NCI-H526 (cell line): ENCODE measurements at places on chromosomes 5 and 9.

DNA sequence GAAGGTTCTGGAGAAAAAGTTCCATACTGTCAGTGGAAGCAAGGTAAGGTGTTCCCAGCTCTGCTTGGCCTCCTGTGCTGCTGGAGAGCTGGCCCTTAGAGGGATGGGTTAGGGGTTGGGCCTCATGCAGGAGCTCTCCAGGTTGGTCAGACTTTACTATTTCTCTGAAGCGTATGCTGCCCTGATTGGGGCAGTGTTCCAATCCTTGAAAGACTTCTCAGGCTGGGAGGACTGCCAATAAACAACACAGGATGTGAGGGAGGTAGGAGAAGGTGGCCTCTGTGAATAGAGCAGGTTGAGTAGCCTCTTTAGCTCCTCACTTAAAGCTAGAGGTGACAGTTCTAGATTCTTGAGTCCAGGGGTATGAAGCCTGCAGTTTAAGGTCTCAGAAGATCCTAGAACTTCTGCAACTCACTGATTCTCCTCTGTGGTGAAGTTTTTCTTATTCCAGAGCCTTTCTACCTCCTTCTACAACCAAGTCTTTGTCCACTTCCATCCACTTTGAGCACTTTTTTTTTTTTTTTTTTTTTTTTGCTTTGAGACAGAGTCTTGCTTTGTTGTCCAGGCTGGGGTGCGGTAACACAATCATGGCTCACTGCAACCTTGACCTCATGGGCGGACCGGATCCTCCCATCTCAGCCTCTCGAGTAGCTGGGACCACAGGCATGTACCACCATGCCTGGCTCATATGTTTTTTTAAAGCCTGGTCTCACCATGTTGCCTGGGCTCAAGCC is 3.0 kb downstream of the HNRNPAB start:
- DNase-seq = no peak

DNA sequence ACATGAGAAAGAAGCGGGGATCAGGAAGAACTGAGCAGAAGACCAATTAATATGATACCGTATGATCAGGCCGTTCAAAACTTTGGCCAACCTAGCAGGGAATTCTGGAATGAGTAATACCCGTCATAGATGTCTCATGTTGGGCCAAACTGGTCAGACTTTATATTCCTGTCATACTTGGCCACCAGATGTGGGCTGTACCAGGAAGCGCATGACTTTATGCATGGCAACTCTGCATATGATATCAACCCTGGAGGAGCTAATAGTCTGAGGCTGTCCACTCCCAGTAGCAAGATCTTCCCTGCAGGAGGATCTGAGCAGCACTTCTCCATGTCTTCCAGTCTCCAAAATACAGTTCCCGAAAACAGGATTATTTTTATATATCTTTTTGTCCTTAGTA is 68.5 kb upstream of the NAA35 start:
- no peak for DNase-seq

DNA sequence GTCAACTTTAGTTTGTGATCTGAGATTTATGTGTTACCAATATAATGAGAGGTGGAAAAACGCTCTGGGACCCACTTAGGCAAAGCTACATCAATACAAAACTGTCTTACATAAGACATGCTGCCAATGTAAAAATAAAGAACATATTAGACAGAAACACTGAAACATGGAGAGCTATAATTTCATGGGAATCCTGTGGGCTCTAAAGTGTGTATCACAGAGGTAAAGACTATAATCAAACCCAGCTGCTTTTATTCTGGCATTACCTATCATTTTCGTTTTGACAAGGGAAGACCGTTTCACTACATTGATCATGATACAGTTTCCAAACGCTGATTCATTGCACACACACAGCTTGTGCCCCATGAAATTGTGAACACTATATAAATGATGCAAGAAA is 400.5 kb upstream of the TUSC1 start:
- no peak for DNase-seq

- no peak for DNase-seq
Measured at GRCh38 chr5:54521856-54522479, 4.4 kb downstream of the SNX18 start.

DNA sequence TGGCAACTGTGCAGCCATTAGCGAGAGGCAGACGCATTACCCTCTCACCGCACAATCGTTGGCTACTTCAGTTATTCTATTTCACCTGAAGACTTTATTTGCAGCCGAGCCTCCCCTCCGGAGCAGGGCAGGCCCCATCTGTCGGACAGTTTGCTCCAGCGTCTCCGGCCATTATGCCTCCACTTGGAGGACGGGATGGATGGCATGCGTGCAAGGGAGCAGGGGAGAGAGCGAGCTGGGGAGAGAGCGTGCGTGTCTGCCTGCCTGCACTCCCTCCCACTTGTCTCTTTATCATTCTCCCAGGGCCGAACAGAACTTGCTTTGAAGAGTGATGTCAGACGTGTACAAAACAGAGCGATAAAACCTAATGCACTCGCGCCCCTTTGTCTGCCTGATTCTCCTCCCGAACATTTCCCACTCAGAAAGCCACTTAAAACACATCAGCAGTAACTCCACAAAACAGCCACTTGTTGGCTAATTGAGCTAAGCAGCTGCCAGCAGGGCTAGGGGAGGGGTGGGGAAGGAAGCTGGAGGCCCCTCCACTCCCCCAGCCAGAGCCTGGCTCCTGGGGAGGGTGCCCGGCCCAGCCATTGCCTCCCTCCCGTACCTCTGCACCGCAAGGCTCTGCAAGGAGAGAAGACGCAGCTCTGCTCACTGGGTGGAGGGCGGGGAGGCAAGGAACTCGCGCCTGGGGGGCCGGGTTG is 43.4 kb upstream of the FUBP3 start:
- no peak for DNase-seq

DNA sequence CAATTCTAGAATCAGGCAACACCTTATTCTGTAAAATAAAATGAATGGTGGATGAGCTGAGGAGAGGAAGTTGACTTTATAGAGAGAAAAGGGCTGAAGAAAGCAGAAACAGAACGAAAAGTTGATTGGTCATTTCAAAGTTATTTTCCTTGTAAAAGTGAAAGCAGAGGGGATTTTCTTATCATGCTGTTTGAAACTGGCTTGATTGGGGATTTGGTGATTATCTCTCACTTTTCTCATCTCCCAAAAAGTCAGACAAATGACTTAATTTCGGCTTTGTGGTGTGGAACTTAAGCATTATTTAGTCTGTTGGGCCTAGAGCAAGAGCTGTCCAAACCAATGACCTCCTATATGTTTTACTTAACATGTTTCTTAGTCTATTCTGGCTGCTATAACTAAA is 60.5 kb upstream of the ITGA2 start:
- DNase-seq = no peak

GRCh38 chr5:79417495-79417894 is 96.4 kb downstream of the HOMER1 start:
- DNase-seq = no peak

DNA sequence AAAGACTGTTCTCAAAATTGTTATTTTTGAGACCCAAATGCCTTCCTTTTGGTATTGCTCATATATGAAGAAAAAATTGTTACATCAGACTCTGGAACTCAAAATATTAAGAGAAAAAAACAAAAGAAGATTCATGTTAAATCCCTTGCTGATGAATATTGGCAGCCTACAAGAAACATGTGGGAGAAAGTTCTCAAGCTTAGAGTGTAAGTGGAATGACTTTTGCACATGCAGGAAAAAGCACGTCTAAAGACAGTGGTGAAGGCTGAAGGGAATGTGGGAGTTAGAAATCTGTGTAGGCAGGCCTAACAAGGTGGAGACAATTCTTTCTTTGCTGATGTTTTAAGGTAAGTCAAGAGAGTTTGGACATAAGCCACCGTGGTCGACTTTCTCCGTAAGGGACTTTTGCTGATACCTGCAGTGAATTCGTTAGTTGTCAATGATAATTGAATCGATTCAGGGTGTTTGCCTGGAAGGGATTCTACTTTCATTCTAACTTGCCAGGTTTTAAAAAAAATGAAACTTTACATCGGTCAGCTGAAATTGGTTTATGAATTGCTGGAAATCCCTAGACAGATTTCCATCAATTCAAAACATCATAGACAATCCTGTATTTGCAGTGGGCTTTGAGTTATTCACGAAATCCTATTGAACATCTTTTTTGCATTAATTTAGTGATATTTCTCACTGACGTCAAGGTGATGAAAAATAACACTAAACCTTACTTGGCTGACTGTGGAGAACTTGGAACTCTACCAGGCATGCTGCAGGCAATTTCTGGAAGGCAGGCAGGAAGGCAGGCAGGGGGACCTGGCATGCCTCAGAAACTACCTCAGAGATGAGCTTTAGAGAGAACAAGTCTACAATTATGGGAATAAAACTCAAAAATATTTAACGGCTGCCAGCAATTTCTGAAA is 359.1 kb upstream of the ADAMTSL1 start:
- no peak for DNase-seq

DNA sequence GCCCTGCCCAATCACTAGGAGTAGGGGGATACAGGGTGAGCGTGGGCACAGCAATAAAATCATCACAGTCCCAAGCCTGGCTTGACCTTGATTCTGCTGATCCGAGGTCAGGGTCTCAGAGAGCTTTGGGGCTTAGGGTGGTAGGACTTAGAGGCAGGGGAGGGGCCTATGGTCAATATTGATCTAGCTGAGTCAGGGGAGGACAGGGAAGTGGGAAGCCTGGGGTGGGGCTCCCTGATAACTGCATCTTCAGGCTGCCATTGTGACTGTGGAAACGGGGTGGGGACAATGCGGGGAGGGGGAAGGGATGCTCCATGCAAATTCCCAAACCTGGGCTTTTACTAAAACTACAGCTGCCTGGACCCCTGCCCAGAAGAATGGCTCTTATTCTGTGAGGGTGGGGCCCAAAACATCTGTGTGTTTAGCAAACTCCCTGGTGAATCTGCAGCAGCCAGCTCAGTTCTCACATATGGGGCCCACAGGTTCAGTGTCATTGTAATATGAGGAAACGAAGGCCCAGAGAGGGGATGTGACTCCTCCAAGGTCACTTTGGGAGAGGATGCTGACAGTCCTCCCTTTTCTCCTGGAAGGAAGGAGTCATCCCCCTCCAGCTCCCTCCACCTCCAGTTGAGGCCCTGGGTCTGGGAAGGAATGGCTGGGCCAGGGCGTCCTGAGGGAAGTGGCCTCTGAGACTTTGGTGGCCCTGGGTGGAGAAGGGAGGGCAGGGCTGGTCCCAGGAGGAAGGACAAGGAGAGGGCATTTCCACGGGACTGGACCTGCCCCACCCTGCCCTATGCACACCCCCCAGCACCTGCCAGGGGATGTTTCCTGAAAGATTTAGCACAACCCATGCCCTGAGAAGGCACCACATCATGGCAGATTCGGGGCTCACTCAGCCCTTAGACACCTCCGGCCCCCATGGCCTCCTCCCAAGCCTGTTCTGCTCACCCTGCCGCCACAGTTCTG is 26.4 kb downstream of the SLC6A7 start:
- DNase-seq = no peak

GRCh38 chr5:92559781-92560180 is 1021.2 kb downstream of the NR2F1-AS1 start:
- DNase-seq = no peak

DNA sequence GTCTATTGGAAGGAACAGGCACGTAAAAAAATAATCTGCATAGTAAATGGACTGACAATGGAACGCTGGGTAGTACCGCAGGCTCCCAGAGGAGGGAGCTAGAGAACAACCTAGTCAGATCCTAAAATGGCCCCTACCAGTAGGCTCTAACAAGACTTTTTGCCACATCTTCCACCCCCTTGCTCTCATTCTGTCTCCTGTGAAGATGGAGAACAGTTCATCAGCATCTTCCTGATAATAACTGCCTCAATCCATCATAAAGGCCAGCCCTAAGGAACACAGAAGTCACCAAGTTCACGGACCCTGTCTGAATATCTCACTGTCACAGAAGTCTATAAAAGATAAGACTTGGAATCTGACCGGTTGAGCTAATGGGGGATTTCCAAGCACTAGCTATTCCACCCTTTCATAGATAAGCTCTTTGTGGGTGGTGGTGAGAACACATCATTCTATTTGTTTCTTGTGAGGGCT is 133.4 kb downstream of the SLC1A3 start:
- peak; percentile 96 for DNase-seq

DNA sequence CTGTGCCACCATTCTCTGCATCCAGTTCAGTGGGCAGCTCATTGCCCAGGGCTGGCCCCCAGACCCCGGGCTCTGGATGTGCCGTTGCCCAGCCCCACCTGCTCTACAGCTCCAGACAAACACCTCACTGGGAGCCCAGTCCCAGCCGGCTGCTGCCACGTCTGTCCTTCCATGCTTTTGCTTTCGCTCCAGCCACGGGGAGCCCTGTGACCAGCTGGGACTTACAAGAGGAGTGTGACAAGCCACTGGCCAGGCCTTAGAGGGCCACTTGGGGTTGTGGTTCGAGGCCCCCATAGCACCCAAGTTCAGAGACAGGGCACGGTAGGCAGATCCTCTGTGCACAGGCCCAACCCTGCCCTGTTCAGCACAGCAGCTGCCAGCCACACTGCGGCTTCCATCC is 142.0 kb downstream of the ADAMTS2 start:
- DNase-seq = no peak

GRCh38 chr9:128342971-128343680 is 2.8 kb downstream of the SLC27A4 start:
- no peak for DNase-seq

DNA sequence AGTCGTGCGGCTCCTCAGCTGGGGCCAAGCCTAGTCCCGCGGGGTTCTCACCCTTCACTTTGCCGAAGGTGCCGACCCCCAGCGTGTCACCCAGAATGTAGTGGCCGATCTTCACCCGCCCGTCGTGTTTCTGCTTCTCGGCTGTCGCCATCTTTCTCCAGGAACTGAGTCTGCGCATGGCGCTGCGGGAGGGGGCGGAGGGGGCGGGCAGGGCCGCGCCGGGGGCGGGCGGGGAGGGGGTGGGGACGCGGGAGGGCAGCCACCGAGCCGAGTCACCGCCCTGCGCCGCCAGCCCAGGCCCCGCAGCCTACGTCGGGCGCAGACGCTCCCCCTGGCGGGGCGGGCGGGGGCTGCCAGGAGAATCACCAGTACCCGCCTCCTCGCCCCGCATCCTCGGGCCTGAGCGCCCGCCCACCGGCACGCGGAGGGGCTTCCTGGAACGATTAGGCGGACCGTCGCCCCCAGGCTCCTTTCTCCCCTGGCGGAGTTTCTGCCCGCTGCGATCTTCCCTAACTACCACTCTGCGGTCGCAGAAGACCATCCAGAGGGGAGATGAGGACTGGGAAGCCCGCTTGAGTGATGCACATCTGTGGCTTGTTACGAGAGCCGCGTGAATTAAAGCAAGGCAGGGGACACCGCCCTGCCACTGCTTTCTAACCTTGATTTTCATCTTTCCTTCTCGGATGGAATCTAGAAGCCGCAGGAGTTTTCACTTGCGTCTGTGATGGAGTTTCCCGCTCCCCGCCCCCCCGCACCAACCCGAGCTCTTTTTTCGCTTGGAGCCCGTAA is at the start of gene PRKAA1:
Gene PRKAA1 (minus strand): TSS at position 363 of the 789 bp plus-strand sequence. CDS start 185 bp downstream, at position 178.
- peak; percentile 92 for DNase-seq

DNA sequence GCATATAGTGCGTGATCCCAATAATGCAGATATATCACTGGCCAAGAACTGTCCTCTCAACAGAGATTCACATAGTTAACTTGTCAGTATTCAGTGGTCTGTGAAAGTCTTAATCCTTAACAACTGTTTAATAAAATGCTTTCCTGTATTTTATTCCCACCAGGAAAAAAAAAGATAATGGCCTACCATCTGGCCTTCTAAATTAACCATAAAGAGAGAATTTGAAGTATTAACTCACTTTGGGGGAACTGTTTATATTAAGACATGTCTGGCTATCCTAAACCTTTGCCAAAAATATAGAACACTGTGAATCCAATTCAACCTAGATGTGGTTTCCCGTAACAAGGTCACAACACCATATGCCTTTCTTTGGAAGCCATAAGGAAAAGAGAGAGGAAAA is 818 bp upstream of the FREM1 start:
- no peak for DNase-seq
